ENCODE measurements at places on chromosomes 11 and 22.
A peak's percentile ranks its signal among the peaks of the same experiment; 100 is the strongest.

DNA sequence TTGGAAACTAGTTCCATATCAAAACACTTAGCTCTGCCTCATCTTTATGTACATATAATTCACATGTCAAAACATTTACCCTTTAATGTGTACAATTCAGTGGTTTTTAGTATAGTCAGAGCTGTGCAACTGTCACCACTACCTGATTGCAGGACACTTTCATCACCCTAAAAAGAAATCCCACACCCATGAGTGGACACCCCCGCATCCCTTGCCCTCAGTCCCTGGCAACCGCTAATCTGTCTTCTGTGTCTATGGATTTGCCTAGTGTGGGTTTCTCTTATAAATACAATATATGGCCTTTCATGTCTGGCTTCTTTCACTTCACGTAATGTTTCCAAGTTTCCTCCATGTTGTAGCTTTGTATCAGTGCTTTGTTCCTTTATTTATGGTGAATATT, 8.6 kb upstream of the EMID1 start:
- peaks cover 36% of the 10 kb centered on the region for H3K27me3 ChIP-seq

- H3K36me3 ChIP-seq, result no peaks in the 10 kb centered on the region
- no peak for DNase-seq
- no peaks in the 10 kb centered on the region for H3K4me1 ChIP-seq
- H3K27me3 ChIP-seq, result peaks cover 14% of the 10 kb centered on the region
These were observed 176.4 kb downstream of the SHANK2 start for GRCh38 chr11:71075871-71076420.

GRCh38 chr11:110795112-110795624, 82.9 kb upstream of the ARHGAP20 start:
- peaks cover 6% of the 10 kb centered on the region for H3K27me3 ChIP-seq
- no peaks in the 10 kb centered on the region for H3K36me3 ChIP-seq
- no peak overlapping the region for H3K4me3 ChIP-seq
- DNase-seq, result no peak
- no peak overlapping the region for H3K27ac ChIP-seq

- H3K4me3 ChIP-seq, result no peak overlapping the region
- no peaks in the 10 kb centered on the region for H3K4me1 ChIP-seq
- no peaks in the 10 kb centered on the region for H3K36me3 ChIP-seq
- DNase-seq, result no peak
- peaks cover 4% of the 10 kb centered on the region for H3K27me3 ChIP-seq
- no peak overlapping the region for H3K27ac ChIP-seq
These were observed 23.9 kb upstream of the PANX2 start for GRCh38 chr22:50146439-50147238.

- peak; percentile 74 for DNase-seq
- H3K4me1 ChIP-seq, result peaks cover 1% of the 10 kb centered on the region
- H3K36me3 ChIP-seq, result no peaks in the 10 kb centered on the region
- no peaks in the 10 kb centered on the region for H3K27me3 ChIP-seq
These were observed 41.4 kb downstream of the DKK3 start for GRCh38 chr11:11966826-11967668.

DNA sequence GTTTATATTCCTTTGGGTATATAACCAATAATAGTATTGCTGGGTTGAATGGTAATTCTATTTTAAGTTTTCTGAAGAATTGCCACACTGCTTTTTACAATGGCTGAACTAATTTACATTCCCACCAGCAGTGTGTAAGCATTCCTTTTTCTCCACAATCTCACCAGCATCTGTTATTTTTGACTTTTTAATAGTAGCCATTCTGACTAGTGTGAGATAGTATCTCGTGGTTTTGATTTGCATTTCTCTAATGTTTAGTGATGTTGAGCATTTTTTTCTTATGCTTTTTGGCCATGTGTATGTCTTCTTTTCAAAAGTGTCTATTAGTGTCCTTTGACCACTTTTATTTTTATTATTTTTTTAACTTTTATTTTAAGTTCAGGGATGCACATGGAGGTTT, 275.3 kb downstream of the METTL15 start:
- H3K4me3 ChIP-seq, result no peak overlapping the region
- H3K27me3 ChIP-seq, result no peaks in the 10 kb centered on the region
- no peaks in the 10 kb centered on the region for H3K4me1 ChIP-seq
- DNase-seq, result no peak
- H3K27ac ChIP-seq, result no peak overlapping the region

DNA sequence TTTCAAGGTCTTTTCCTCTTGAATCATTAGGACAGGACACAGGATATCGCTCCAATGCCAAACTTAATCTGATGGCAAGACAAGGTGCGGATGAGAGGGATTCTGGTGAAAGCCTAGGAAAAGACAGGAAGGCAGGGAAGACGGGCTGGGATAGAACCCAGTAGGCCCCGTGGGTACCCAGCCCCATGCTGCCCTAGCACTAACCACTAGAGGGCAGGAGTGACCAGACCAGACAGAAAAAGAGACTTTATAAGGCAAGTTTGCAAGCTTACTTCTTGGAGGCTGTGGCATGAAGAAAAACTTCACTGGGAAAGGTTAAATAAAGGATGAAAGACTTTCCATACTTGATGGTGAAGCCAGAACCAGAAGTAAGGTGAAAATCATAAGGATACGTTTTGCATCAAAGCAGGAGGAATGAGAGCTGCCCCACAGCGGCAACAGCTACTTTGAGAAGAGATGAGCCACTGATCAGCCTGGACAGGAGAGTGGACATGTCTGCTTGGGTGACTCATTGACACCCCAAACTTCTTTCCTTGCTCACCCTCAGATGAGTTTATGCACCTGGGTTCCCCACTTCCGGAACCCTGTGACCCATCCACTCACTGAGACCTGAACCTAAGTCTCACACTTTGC, 39.8 kb downstream of the SYN3 start:
- no peak overlapping the region for H3K27ac ChIP-seq
- peak; percentile 55 for DNase-seq
- H3K27me3 ChIP-seq, result no peaks in the 10 kb centered on the region
- no peak overlapping the region for H3K4me3 ChIP-seq
- no peaks in the 10 kb centered on the region for H3K36me3 ChIP-seq

- DNase-seq, result no peak
- H3K27ac ChIP-seq, result no peak overlapping the region
- peaks cover 4% of the 10 kb centered on the region for H3K27me3 ChIP-seq
- no peak overlapping the region for H3K4me3 ChIP-seq
- no peaks in the 10 kb centered on the region for H3K4me1 ChIP-seq
These were observed 1480.8 kb downstream of the BRD1 start for GRCh38 chr22:48346911-48347310.

- peaks cover 7% of the 10 kb centered on the region for H3K36me3 ChIP-seq
- H3K4me3 ChIP-seq, result no peak overlapping the region
- H3K4me1 ChIP-seq, result peaks cover 1% of the 10 kb centered on the region
- H3K27me3 ChIP-seq, result no peaks in the 10 kb centered on the region
- DNase-seq, result no peak
- no peak overlapping the region for H3K27ac ChIP-seq
These were observed 61.4 kb upstream of the CHRM4 start for GRCh38 chr11:46452918-46453517.

DNA sequence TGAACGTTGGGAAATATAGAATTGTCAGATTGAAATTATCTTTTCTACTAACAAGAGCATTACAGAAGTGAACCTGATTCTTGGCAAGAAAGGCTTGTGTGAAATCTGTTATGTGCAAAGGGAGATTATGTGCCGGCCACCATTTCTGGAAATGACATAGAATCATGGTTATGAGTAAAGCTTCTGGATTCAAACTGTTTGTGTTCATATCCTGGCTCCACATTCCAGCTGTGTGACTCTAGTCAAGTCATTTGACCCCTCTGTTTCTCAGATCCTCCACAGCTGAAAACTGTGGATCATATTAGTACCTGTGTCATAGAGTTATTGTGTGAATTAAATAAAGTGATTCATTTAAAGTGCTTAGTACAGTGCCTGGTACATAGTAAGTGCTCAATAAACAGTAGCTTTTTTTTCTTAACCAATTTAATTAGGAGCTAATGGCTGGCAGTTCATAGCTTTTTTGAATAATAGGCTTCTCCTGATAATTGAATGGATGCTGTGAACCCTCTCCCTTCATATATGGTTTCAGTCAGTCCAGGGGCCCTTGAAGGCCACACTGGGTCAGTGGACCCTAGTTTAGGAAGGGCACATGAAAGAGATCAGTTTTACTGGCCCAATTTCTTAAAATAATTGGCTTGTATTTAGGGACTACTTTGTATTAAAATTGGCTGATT, 34.6 kb downstream of the EHF start:
- no peaks in the 10 kb centered on the region for H3K36me3 ChIP-seq
- DNase-seq, result no peak

- peak; percentile 11 for DNase-seq
- peaks cover 23% of the 10 kb centered on the region for H3K27me3 ChIP-seq
- peaks cover 13% of the 10 kb centered on the region for H3K4me1 ChIP-seq
- peak overlapping the region; percentile 68 for H3K27ac ChIP-seq
- no peaks in the 10 kb centered on the region for H3K36me3 ChIP-seq
These were observed 846 bp upstream of the OAF start for GRCh38 chr11:120209746-120210625.

- H3K27me3 ChIP-seq, result peaks cover 13% of the 10 kb centered on the region
- H3K27ac ChIP-seq, result no peak overlapping the region
- H3K4me1 ChIP-seq, result peaks cover 4% of the 10 kb centered on the region
- H3K4me3 ChIP-seq, result no peak overlapping the region
- DNase-seq, result no peak
- no peaks in the 10 kb centered on the region for H3K36me3 ChIP-seq
These were observed 4.8 kb downstream of the SPATA19 start for GRCh38 chr11:133840479-133840941.

DNA sequence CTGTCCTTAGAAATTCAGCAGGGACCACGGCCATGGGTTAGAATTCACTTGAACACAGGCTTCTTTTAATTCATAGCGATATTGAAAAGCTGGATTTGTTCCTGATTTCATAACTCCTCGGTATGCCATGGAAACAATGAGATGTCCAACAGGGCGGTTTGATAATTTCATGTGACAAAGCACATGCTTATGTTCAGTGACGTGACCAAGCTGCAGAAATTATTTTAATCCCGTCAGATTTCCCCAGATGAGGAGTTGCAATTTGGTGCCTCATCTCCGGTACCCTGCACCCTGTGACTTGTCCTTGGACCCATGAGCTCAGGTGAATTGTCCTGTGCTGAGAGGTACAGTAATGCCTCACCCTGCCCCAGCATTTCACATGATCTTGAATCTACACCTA, 81.7 kb downstream of the C11orf91 start:
- no peak overlapping the region for H3K27ac ChIP-seq
- peaks cover 11% of the 10 kb centered on the region for H3K27me3 ChIP-seq
- no peaks in the 10 kb centered on the region for H3K4me1 ChIP-seq
- no peaks in the 10 kb centered on the region for H3K36me3 ChIP-seq

DNA sequence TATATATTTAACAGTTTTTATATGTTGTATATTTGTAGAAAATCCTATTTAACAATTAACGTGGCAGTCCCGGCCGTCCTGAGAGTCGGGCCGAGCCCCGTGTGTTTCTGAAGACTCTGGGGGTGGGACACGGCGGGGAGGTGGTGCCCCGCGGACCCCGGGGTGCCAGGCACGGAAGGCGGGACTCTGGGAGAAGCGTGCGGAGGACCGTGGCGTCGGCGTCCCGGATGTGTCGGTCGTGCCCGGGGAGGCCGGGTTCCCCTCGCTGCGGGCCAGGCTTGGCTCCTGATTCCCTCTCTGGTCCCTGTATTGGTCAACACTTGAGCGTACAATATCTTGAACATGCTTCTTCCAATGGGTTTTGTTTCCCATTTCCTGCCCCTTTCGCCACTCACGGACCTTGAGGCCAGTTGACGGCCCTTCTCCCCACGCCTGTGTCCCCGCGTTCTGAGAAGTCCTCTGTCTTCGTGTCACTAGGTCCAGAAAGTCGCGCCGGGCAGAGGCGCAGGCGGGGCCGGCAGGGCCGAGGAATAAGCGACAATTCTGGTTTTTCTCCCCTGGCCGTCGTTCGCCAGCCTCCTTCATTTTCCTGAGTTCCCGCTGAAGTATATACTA, 1076.7 kb downstream of the BRD1 start:
- peaks cover 1% of the 10 kb centered on the region for H3K27me3 ChIP-seq
- no peak for DNase-seq
- H3K36me3 ChIP-seq, result no peaks in the 10 kb centered on the region
- no peaks in the 10 kb centered on the region for H3K4me1 ChIP-seq
- H3K27ac ChIP-seq, result no peak overlapping the region

GRCh38 chr11:126430581-126431335, 75.3 kb downstream of the ST3GAL4 start:
- no peaks in the 10 kb centered on the region for H3K36me3 ChIP-seq
- DNase-seq, result no peak
- no peak overlapping the region for H3K4me3 ChIP-seq

DNA sequence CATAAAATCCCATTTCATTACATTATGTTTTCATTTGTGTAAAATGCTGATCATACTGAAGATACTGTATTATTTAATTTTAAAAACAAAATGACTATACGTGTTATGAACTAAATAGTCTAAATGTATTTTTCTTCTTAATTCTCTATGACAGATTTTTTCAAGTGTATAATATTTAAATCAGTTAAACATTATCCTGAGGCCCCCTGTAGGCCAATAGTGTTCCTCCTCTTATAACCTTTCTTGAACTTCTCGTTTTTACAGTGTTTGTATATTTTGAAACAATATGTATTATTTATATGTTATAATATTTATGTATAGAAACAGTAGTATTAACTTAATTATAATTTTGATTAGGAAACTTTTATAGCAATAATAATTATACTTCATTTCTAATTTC, 151.1 kb upstream of the CHORDC1 start:
- H3K27me3 ChIP-seq, result no peaks in the 10 kb centered on the region
- H3K4me1 ChIP-seq, result no peaks in the 10 kb centered on the region
- no peak overlapping the region for H3K27ac ChIP-seq
- no peak overlapping the region for H3K4me3 ChIP-seq
- no peaks in the 10 kb centered on the region for H3K36me3 ChIP-seq

- no peaks in the 10 kb centered on the region for H3K36me3 ChIP-seq
- H3K27me3 ChIP-seq, result no peaks in the 10 kb centered on the region
- H3K27ac ChIP-seq, result no peak overlapping the region
- no peak for DNase-seq
These were observed 51.7 kb upstream of the PITPNB start for GRCh38 chr22:27970596-27971220.

DNA sequence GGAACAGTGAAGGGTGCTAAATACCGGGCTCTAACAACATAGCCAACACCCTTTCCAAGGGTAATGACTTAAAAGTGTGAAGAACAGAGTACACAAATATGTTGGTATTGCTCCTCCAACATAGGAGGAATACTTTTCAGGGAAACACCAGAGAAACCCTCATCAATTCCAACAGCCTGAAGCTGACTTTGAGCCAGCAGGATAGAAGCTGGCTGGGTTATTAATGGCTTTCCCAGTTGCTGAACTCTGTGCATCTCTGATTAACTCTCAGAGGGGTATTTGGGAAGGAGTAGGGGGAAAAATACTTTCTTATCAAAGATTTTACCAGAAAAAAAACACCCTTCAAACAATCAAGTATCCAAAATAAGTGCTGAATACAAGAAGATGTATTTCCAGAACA, 95.6 kb downstream of the AMBRA1 start:
- H3K27me3 ChIP-seq, result no peaks in the 10 kb centered on the region
- no peaks in the 10 kb centered on the region for H3K4me1 ChIP-seq
- peaks cover 4% of the 10 kb centered on the region for H3K36me3 ChIP-seq
- H3K4me3 ChIP-seq, result no peak overlapping the region
- H3K27ac ChIP-seq, result no peak overlapping the region

DNA sequence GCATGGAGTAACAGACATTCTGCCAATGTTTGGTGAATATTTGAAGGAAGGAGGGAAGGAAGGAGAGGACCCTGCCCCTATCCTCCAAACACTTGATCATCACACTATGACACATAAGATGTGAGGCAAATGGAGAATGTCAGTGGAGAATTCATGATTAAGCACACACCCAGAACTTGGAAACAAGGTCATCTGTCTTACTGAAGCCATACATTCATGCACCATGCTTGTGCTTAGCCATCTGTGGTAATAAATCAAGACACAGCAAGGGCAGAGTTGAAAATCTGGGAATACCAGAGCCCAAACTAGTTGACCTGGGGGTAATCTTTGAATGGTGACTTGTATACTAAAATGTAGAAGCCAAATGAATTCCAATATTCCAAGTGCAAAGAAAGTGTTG, 7.9 kb upstream of the TIMP3 start:
- no peaks in the 10 kb centered on the region for H3K36me3 ChIP-seq
- no peak overlapping the region for H3K27ac ChIP-seq
- H3K4me3 ChIP-seq, result no peak overlapping the region
- peaks cover 10% of the 10 kb centered on the region for H3K27me3 ChIP-seq
